Activated T-cell treated with anti-CD3 and anti-CD28 coated beads, Interleukin-2, amount 50 U/mL, for 72 hours (primary cell): ENCODE measurements at places on chromosomes 1 and 21. TPM values are rescaled to one million over a fixed set of nuclear protein-coding genes. Genes with fewer than 3 reads are reported as not detected.
A peak's percentile ranks its signal among the peaks of the same experiment; 100 is the strongest.

Gene PRAMEF2
- not detected for total RNA-seq

GRCh38 chr1:228082918-228083870 is 686 bp downstream of the ARF1 start:
- peaks cover 18% of the 10 kb centered on the region for H3K36me3 ChIP-seq
- H3K27me3 ChIP-seq, result no peaks in the 10 kb centered on the region

Gene PLA2G5
- total RNA-seq, result not detected

DNA sequence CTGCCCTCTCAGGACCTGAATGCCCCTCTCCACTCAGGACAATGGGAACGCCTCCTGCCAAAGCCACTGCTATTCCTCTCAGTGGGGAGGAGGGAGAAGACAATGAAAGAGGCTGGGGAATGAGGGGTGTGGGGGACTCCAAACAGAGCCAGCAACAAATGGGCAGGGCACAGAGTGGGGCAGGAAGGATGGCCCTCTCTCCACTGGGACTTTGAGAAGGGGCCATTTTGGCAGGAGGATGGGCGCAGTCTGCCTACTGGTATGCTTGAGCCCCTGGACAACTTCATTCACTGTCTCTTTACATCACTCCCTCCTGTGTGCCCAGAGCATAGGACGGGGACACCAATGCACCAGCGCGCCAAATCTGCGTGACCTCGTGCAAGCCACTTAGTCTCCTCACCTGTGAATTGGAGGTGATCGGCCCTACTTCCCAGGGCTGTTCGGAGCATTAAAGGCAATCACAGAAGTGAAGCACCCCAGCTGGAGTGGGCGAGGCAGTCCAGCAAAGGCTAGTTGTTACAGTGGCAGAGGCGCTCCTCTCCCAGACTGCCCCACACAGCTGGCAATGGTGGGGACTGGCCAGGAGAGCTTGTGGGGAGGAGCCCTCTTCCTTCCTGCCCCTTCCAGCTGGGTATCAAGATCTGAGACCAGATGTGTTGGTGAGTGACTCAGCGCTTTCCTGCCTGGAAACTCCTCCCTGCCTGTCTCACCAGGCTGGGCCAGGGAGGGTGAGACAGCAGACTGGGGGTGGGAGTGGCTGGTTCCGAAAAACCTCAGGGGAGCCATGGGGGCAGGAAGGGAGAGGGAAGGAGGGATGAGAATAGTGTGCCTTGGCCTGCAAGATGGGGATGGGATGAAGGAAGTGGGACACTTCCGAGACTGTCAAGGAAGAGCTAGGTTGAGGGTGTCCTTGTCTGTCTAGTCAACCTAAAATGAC is 22.4 kb upstream of the SYNC start:
- peaks cover 19% of the 10 kb centered on the region for H3K27me3 ChIP-seq
- H3K27ac ChIP-seq, result no peak overlapping the region
- no peak overlapping the region for H3K4me3 ChIP-seq
- no peak for DNase-seq

DNA sequence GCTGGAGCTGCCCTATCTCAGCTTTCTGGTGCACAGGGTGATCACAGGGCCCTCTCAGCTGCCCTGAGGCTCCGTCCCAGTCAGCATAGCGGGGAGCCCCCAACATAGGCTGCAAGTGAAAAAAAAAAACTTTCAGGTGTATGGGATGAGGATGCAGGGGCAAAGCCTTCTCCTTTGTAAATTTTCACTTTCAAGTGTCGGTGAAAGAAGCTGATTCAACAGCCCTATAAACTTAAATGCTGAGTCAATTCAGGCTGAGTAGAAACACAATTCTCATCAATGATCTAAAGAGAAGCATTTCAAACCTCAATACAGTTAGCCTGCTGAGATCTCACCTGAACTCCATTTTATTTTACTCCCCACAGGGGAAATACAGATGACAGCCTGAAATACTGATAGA is 171.2 kb downstream of the SEC16B start:
- DNase-seq, result no peak
- no peaks in the 10 kb centered on the region for H3K27me3 ChIP-seq
- H3K36me3 ChIP-seq, result no peaks in the 10 kb centered on the region
- H3K27ac ChIP-seq, result no peak overlapping the region
- H3K4me3 ChIP-seq, result no peak overlapping the region
- no peaks in the 10 kb centered on the region for H3K4me1 ChIP-seq

GRCh38 chr1:7611421-7612010 is 159.6 kb upstream of the VAMP3 start:
- H3K4me3 ChIP-seq, result no peak overlapping the region
- no peaks in the 10 kb centered on the region for H3K36me3 ChIP-seq
- no peak overlapping the region for H3K27ac ChIP-seq
- peaks cover 13% of the 10 kb centered on the region for H3K27me3 ChIP-seq
- no peaks in the 10 kb centered on the region for H3K4me1 ChIP-seq
- no peak for DNase-seq

- no peaks in the 10 kb centered on the region for H3K36me3 ChIP-seq
- H3K4me1 ChIP-seq, result peaks cover 16% of the 10 kb centered on the region
- H3K27ac ChIP-seq, result no peak overlapping the region
- DNase-seq, result no peak
- peaks cover 25% of the 10 kb centered on the region for H3K27me3 ChIP-seq
- H3K4me3 ChIP-seq, result no peak overlapping the region
These were observed 140.1 kb upstream of the DUSP10 start for GRCh38 chr1:221881805-221882581.

- DNase-seq, result no peak
- no peak overlapping the region for H3K27ac ChIP-seq
- no peaks in the 10 kb centered on the region for H3K4me1 ChIP-seq
- no peaks in the 10 kb centered on the region for H3K27me3 ChIP-seq
- H3K36me3 ChIP-seq, result peaks cover 1% of the 10 kb centered on the region
These were observed 675.0 kb downstream of the KIF26B start for GRCh38 chr1:245829826-245830225.

Gene CD101
- 2.0 TPM for total RNA-seq

DNA sequence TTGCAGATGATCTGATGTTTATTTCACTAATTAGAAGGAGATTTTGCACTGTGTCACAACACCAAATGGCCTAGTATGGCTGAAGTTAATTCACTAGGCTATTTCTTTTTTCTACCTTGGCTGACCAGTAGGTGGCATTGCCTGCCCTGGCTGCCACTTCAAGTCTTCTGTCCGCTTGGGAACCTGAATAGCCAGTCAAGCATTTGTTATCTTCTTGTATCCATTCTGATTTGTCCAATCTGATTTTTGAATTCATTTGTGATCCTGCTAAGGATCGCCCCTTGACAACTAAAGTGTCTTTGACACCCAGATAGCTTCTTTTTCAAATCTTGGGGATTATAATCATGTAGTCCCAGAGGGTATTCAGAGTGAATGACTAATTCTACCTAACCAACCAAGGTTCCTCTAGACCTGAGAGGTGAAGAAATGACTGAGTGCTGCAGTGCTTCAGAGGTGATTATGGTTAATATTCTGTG is 99.4 kb downstream of the GIPC2 start:
- H3K27me3 ChIP-seq, result no peaks in the 10 kb centered on the region
- DNase-seq, result peak; percentile 45
- no peak overlapping the region for H3K4me3 ChIP-seq
- H3K4me1 ChIP-seq, result peaks cover 13% of the 10 kb centered on the region
- H3K36me3 ChIP-seq, result no peaks in the 10 kb centered on the region

- H3K4me3 ChIP-seq, result no peak overlapping the region
- no peaks in the 10 kb centered on the region for H3K36me3 ChIP-seq
- no peaks in the 10 kb centered on the region for H3K27me3 ChIP-seq
- peaks cover 21% of the 10 kb centered on the region for H3K4me1 ChIP-seq
- no peak for DNase-seq
- no peak overlapping the region for H3K27ac ChIP-seq
These were observed 16.8 kb upstream of the PDXK start for GRCh38 chr21:43701936-43702784.

Gene CD244
- total RNA-seq, result 0.91 TPM

DNA sequence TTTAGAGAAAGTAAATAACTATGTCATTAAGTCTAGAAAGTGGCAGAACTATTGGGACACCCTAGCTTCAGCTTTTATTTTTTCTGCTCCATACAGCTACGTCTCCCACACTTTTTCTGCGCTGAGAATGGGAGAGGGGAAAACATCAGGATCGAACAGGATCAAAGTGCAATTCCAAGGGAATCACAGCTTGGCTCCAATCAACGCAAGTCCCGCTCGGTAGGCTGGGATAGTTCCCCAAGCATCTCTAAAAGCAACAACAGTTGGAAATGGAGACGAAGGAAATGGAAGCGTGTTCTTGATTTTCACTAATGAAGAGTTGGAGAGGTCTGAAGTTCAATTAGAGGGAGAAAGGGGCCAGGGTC is 536 bp downstream of the HMGCL start:
- peaks cover 27% of the 10 kb centered on the region for H3K4me1 ChIP-seq

DNA sequence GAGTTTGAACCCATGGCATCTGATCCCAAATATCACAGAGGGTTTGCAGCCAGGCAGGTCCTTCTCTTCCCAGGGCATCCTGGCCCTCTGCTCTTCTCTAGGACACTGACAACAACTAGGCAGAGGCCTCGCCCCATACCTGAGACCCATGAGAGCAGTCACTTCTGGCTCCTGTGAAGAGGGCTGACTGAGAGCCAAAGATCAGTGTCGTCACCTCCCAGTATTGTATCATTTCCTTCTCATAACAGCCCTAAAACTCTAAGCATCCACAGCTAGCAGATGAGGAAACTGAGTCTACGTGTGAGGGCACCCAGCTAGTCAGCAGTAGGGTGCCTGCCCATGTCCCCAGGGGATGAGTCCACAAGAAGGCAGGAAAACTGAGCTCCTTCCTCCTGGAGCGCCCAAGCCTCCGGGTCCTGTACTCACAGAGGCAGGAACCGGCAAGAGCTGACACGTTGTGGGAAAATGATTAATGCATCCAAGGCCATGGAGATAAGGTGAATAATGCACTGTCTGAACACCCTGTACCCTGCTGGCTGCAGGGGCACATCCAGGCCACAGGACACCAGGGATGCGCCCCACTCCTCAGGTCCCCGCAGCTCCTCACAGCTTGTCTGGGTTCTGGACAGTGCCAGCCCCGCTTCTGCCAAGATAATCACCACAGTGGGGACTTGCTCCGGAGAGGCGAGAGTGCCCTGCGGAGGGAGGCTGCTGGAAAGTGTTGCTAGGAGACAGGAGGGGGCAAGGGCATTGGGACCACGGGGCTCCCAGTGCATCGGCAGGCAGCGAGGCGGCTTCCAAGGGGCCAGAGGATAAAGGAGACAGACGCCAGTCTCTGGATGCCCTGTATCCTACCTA is 340.0 kb downstream of the NPHP4 start:
- no peak for DNase-seq
- peaks cover 19% of the 10 kb centered on the region for H3K27me3 ChIP-seq
- H3K4me1 ChIP-seq, result no peaks in the 10 kb centered on the region
- no peaks in the 10 kb centered on the region for H3K36me3 ChIP-seq

DNA sequence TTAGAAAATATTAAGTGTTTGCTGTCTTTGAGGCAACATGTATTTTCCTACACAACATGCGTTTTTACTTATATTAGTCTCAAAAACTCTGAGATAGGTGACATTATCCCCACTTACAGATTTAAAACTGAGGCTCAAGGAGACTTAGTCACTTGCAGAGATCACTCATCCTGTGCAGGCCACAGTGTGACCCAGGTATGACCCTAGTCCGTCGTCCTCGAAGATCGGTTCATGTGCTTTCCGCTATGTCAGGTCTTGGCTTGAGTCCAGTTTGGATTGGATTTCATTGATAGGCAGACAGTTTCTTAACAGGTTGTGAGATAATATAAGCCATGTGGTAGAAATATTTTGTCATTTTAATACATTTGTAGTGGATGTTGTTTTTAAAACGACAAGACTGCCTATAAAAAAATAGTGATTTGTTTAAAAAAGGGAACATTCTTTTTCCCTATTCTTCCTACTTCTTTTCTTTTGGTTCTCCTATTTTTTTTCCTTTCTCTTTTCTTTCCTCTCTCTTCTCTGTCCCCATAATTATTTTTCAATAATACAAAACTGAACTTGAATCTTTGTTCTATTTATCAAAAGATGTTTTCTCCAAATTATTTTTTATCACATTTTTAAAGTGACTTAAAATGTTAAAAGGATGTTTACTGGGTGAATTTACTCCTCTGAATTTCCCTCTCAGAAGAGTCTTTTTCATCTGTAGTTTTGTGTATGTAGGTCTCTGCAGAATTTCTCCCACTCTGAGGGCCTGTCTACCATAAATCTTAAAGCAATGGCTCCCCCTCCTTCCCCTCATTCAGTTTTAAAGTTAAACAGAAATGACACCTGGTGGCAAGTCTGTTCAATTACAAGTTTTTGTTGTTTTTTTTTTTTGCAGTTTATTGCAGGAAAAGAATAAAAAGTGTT is 81.8 kb downstream of the PHTF1 start:
- H3K4me3 ChIP-seq, result no peak overlapping the region
- H3K36me3 ChIP-seq, result no peaks in the 10 kb centered on the region
- peaks cover 11% of the 10 kb centered on the region for H3K4me1 ChIP-seq
- H3K27me3 ChIP-seq, result no peaks in the 10 kb centered on the region
- H3K27ac ChIP-seq, result peak overlapping the region; percentile 74

Gene ASCL5
- 0.16 TPM for total RNA-seq

DNA sequence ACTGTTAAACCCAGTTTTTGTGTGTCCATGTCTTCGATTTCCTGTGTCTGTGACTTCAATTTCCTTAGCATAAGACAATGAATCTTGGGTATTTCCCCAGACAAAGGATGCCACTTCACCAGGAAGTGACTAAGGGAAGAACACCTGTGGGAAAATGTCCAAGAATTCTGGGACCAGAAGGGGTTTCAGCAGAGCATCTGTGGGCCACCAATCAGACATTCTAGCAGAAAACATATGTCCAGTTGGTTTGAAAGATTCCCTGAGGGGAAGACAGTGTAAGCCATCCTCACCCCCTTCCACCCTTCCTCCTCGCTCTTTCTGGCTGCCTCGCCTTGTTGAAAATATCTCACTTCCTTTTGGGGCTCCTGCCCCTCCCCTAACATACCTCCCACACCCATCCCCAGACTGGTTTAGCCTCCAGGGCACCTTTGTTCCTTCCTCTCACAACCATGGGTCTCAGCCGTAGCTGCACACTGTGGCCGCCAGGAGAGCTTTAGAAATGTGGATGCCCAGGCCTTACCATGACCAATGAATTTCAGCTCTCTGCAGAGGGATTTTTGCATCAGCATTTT is 25.5 kb upstream of the IFNAR1 start:
- H3K36me3 ChIP-seq, result peaks cover 2% of the 10 kb centered on the region
- peak overlapping the region; percentile 34 for H3K4me3 ChIP-seq
- DNase-seq, result peak; percentile 27
- no peaks in the 10 kb centered on the region for H3K27me3 ChIP-seq
- peaks cover 46% of the 10 kb centered on the region for H3K4me1 ChIP-seq
